ENCODE measurements at places on chromosomes 4 and X.

DNA sequence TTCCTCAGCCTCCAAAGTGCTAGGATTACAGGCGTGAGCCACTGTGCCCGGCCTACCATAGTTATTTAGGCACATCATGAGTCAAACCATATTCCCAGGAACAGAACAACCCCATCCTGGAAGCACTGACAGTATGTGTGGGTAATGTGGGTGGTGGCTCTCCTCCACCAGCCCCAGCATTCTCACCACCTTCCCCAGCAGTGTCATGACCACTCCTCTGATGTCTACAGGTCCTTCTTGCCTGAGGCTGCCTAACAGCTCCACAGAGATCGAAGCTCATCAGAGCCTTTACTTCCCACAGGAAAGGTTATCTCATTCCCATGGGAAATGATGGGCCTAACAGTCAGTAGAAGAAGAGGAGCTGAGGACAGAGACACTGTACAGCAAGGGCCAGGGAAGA, 129.5 kb upstream of the GPC4 start:
- DNase-seq, result no peak

GRCh38 chr4:91092398-91092980, 965.3 kb downstream of the CCSER1 start:
- DNase-seq, result peak; percentile 10

GRCh38 chrX:67723580-67724351, 179.9 kb downstream of the AR start:
- DNase-seq, result no peak

- DNase-seq, result no peak
Measured at GRCh38 chr4:9962611-9963314, 58.5 kb downstream of the SLC2A9 start.

DNA sequence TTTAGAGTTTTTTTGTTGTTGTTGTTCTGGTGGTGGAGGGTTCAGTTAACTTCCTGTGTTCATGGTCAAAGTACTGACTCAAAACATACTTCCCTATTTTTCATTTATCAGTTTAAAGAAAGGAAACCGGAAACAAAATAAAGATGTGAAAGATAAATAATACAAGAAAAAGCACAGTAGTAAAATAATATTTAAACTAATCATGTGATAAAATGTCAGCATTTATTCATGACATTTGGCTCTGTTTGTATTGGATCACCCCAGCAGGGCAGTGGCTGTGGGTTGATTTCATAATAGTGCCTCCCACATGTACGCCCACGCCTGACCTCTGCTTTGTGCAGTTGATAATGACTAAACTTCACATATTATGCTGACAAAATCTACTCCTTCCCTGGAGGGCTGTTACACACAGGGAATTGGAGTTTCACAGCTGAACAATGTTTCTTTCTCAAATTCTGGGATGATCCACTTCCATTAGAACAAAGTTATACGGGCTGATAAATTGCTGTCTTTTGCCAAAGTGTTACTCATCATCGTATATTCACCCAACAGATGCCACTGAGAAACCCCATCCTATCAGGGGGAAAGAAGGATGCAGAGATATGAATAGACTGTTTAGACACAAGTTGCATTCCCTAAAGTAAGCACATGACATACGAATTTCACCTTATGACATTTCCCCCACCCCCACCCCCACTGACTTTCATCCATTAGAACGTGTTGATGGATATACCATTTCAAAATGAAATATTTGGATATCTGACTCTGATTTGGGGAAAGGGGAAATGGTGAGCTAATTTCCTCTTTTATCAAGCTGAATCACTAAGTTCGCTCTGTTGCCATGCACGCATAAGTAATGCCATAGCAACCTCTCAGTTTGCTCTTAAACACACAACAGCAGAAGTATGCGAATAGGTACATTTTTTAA, 48.3 kb downstream of the AMELX start:
- DNase-seq, result peak; percentile 91
